Activated T-cell treated with anti-CD3 and anti-CD28 coated beads for 24 hours (primary cell): ENCODE measurements at places on chromosomes 3 and 15.

- DNase-seq, result no peak
Measured at GRCh38 chr15:40590667-40591050, 3.4 kb upstream of the KNL1 start.

DNA sequence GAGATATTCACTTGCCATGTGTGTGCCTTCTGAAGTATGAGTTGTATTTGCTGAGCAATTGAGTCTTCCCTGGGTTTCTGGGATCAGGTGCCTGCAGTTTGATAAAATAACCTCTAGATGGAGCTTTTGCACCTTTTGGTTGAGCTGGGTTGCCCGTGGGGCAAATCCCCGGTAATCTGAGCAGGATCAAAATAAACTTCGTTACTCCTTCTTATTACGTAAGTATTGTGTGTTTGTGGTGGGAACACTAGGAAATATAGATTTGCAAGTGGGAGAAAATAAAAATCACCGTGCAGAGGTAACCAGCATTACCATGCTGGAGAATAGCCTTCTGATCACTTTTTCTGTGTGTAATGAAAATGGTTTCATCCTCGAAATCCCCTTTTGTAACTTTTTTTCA lies 277.4 kb upstream of the NR2E3 start:
- no peak for DNase-seq

- no peak for DNase-seq
Measured at GRCh38 chr3:66322436-66322835, 101.6 kb downstream of the SLC25A26 start.

DNA sequence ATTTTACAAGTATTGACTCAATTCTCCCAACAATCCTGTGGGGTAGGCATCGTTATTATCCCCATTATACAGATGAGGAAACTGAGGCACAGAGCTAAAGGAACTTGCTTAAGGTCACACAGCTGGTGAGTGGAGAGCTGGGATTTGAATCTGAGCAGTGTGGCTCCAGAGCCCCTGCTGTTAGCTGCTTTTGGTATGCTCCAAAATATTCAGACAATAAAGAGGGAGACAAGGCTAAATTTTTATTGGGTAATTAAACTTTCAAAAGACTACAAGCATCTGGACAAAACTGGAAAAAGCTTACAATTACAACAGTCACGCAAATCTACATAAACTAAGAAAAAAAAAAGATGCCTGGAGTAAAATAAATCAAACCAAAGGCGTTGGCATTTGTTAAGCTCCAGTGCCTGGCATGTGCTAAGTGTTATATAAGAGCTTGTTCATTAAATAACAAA lies 27.7 kb downstream of the CCDC13 start:
- no peak for DNase-seq

GRCh38 chr3:195203606-195204005 lies 67.4 kb downstream of the XXYLT1 start:
- DNase-seq, result no peak

- DNase-seq, result no peak
Measured at GRCh38 chr15:63194880-63195568, 5.6 kb downstream of the RAB8B start.

DNA sequence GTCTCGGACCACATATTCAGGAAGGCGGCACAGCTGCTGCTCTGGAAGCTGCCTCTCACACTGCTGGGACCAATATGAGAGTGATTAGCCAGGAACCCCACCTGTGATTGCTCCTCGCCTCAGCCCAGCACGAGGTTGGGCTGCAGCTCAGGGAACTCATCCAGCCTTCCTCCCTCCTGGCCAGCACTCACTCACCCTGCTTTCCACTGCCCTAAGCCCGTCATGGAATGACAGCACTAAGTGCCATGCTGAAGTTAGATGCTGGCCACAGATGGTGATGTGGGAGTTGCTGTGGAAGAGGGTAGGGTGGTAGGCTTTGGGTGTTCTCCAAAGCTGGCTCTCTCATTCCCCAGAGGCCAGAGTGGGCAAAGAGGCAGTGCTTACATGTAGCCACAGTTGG lies 7.3 kb downstream of the MST1R start:
- DNase-seq, result no peak

GRCh38 chr3:134364061-134364935 lies 9.9 kb downstream of the AMOTL2 start:
- no peak for DNase-seq

DNA sequence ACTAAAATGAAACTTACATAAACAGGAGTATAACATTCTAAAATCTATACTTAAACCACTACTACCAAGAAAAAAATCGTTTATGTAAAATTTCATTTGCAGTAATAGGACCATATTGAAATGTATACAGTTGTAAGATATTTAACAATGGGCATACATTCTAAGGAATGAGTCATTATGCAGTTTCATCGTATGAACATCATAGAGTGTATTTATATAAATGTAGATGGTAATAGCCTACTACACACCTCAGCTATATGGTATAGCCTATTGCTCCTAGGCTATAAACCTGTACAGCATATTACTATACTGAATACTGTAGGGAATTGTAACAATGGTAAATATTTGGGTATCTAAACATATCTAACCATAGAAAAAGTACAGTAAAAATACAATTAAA lies 79.5 kb downstream of the DPH6 start:
- DNase-seq, result no peak

DNA sequence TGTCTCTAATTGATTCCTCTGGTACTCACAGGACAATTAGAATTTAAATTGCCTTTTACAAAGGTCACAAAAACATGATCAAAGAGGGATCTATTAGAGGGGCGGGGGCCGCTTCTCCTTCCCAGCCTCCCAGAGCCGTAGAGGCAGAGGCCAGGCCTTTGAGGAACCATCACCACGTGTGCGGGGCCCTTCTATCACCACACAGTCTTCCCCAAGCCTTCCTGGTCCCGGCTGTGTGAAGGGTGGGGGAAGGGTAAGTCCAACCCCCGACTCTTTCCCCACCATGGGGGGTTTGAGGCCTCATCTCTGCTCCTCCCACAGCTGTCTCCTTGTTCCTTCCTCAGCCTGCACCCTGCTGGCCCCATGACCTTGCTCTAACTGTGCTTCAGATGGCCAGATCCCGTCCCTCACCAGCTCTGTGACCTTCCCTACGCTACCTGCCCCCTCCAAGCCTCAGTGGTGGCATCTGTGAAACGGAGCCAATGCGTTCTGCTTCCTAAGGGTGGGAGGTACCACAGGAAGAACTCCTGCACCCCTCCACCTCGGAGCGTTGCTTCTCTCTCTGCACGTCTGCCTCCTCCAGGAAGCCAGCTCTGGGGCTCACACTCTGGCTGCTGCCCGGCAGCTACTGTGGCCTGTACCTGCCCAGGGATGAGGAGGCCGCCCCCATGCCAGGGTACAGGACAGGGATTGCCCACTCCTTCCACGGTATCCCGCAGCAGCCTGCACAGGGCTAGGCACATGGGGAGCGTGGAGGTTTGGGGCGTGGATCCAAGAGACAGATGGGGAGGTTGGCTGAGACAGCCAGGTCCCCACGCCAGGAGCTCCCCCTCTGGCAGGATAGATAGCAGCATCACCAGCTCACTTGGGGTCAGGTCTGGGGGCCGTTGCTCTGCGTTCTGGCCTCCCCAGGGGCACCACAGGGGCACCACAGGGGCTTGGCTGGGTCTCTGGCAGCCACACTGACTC lies 83.8 kb downstream of the LINGO1 start:
- no peak for DNase-seq

GRCh38 chr3:162072656-162073164 lies 576.1 kb downstream of the OTOL1 start:
- no peak for DNase-seq

- DNase-seq, result no peak
Measured at GRCh38 chr15:25362545-25362944, 76.3 kb downstream of the UBE3A start.

DNA sequence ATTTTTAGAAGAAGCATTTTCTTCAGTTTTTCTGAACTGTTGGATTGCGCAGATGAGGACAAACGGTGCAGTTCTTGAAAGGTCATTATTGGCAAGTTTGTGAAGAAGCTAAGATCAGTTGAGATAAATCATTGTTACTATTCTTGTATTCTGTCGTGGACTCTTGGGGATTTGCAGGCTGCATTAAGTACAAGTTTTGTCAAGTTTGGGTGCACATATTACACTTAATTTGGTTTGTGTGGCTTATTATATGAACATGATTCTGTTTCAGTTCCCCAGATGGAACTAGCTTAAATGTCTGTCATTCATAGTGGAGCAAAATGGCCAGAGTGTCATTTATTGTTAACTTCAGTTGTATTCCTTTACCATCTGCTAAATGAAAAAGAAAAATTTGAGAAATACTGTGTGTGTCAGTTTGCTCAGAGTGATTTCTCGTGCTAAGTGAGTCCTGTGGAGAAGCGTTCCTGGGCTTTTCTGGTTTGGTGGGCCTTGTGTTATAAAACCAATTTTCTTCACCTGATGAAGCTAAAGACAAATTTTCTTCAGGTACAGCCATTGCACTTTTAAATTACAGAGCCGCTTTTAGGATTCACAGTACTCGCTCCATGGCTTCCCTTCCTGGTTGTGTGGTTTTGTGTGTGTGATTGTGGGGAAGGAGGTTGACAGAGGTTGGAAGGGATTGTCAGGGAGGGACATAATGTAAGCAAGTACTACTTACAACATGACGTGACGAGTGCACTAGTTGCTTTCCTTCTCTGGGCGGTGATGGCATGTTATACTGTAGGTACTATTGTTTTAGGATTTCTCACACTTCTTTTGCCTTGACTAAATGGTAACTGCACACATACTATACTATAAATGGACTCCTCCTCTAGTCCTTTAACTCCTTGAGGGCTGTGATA lies 1.7 kb downstream of the AKAP13 start:
- DNase-seq, result no peak

DNA sequence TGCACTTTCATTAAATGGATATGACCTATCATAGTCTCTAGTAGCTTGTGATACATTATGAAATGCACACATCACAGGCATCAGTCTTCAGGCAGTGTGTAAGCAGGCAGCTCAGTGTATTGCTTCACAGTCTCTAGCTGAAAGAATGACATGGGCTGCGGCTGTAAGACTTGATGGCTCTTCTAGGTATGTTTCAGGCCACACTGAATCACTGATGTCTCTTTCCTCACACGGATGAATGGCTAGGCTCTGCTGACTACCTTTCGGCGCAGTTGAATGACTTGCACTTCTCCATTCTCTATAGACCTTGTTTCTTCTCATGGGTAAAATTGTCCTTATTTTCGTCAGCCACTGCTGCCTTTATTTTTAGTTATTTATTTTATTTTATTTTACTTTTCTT lies 15.4 kb downstream of the APH1B start:
- DNase-seq, result no peak

GRCh38 chr15:33837294-33837693 lies 131.0 kb upstream of the CHRM5 start:
- no peak for DNase-seq

GRCh38 chr3:71903112-71903495 lies 118.2 kb upstream of the PROK2 start:
- DNase-seq, result no peak

GRCh38 chr3:87550892-87551291 lies 274.5 kb upstream of the POU1F1 start:
- DNase-seq, result no peak

DNA sequence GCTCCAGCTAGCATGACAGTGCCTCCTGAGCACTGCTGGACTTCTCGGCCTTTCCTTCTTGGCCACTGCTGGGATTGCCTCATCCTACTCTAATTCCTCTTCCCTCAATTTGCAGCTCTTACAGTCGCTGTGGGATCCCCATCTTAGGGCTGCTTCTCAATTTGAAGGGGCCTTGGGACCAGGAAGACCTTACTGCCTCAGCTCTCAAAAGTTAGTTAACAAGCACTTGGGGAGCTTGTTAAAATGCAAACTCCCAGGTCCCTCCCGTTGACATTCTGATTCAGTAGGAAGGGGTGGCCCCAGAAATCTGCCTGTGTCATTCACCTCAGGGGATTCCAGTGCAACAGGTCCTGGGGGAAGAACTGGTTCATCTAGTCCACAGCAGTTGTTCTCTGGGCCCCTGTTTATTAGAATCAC lies 14.8 kb downstream of the BDH1 start:
- DNase-seq, result no peak
